ENCODE measurements at places on chromosomes 7 and 10. TPM values are rescaled to one million over a fixed set of nuclear protein-coding genes. Genes with fewer than 3 reads are reported as not detected.

- H3K36me3 ChIP-seq: no peaks in the 10 kb centered on the region
- no peak overlapping the region for H3K4me3 ChIP-seq
- DNase-seq: no peak
- no peak overlapping the region for H3K27ac ChIP-seq
- no peaks in the 10 kb centered on the region for H3K27me3 ChIP-seq
These were observed 54.1 kb downstream of the SRI start for GRCh38 chr7:88165697-88166096.

DNA sequence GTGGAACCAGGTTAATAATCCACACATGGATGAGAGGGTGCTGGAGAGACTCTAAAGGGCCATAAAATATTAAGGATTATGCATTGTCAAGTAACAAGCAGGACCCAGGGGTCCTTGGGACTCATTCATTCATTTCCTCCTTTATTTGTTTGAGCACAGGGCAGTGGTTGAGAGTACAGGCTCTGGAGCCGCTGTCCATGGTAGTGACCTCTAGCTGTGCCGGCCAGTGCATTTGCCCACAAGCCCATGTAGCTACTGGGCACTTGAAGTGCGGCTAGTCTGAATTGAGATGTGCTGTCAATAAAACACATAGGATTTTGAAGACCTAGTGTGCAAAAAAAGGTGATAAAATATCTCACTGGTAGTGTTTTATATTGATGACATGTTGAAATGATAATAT, 137.6 kb downstream of the C10orf105 start:
- H3K27me3 ChIP-seq: no peaks in the 10 kb centered on the region
- H3K36me3 ChIP-seq: no peaks in the 10 kb centered on the region
- H3K27ac ChIP-seq: no peak overlapping the region
- no peak overlapping the region for H3K4me3 ChIP-seq
- DNase-seq: no peak

DNA sequence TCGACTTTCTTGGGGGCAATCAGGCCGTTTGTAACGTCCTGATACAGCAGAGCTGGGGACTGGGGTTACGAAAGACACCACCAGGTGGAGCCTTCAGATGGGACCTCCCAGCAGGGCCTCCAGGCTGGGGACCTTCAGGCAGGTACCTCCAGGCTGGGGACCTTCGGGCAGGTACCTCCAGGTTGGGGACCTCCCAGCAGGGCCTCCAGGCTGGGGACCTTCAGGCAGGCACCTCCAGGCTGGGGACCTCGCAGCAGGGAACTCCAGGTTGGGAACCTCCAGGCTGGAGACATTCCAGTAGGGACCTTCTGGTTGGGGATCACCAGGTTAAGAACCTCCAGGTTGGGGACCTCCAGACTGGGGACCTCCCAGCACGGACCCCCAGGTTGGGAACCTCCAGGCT, 23.5 kb upstream of the GPR146 start:
- no peak overlapping the region for H3K27ac ChIP-seq
- H3K27me3 ChIP-seq: no peaks in the 10 kb centered on the region
- no peak for DNase-seq
- H3K4me3 ChIP-seq: no peak overlapping the region
- peaks cover 38% of the 10 kb centered on the region for H3K4me1 ChIP-seq

Gene HOXA10
- 19.0 TPM for total RNA-seq

DNA sequence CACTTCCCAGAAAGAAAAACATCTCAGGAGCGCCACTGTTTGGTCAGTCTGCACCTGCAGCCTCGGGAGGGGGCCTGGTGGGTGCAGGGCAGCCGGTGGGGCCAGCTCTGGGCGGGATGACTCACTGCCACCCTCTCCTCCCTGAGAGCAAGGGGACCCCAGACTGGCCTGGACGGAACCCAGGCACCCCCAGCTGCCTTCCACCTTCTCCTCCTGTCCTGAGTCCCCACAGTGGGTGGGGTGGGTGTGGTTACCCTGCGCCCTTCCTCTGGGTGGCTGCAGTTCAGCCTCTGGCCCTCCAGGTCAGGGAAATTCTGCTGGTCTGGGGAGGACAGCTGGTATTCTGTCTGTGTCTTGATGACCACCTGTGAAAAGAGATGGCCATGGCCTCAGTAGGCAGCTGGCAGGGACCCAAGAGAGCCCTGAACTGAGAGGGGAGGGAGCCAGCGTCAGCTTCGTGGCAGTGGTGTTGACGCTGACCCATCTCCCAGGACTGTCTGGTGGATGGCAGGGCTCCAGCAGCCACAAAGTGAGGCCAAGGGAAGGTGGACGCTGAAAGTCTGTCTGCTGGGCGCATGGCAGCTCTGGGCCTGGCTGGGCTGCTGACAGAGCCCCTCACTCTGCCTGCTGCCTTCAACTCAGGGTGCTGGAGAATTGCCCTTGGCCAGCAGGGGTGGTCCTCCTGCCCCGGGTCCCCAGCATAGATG, 8.9 kb downstream of the CALY start:
- H3K4me1 ChIP-seq: peaks cover 39% of the 10 kb centered on the region
- DNase-seq: no peak
- H3K27me3 ChIP-seq: no peaks in the 10 kb centered on the region
- no peak overlapping the region for H3K27ac ChIP-seq
- H3K4me3 ChIP-seq: no peak overlapping the region

Gene ASZ1
- not detected for total RNA-seq
